ENCODE measurements at places on chromosomes 4 and X. TPM values are rescaled to one million over a fixed set of nuclear protein-coding genes. Genes with fewer than 3 reads are reported as not detected.

The MXRA5 gene
- total RNA-seq = not detected

The MSANTD1 gene
- 0.06 TPM for total RNA-seq

The FAM193A gene
- total RNA-seq = 8.2 TPM

The ETDA gene
- total RNA-seq = not detected

The MGARP gene
- total RNA-seq = 0.79 TPM

The RIBC1 gene
- total RNA-seq = 0.85 TPM

The ETNPPL gene
- not detected for total RNA-seq

The MOSPD2 gene
- total RNA-seq = 8.4 TPM

The SERTM2 gene
- total RNA-seq = not detected

The THAP9 gene
- total RNA-seq = 1.8 TPM

The MUC7 gene
- total RNA-seq = not detected

The HSFX1 gene
- total RNA-seq = 0.37 TPM

The CFAP299 gene
- not detected for total RNA-seq

The NAA11 gene
- not detected for total RNA-seq

The TLL1 gene
- 0.12 TPM for total RNA-seq

The NIPAL1 gene
- total RNA-seq = 0.37 TPM
